ENCODE measurements at places on chromosomes 11 and 22. TPM values are rescaled to one million over a fixed set of nuclear protein-coding genes. Genes with fewer than 3 reads are reported as not detected.
A peak's percentile ranks its signal among the peaks of the same experiment; 100 is the strongest.

GRCh38 chr11:92212530-92212929 is 12.1 kb upstream of the FAT3 start:
- no peak overlapping the region for H3K4me3 ChIP-seq
- DNase-seq = no peak
- H3K36me3 ChIP-seq = no peaks in the 10 kb centered on the region
- H3K4me1 ChIP-seq = peaks cover 13% of the 10 kb centered on the region

GRCh38 chr11:101987370-101987769 is 59.9 kb upstream of the CFAP300 start:
- peak overlapping the region; percentile 80 for H3K27ac ChIP-seq
- H3K36me3 ChIP-seq = peaks cover 3% of the 10 kb centered on the region
- DNase-seq = no peak
- no peak overlapping the region for H3K4me3 ChIP-seq
- H3K4me1 ChIP-seq = peaks cover 9% of the 10 kb centered on the region
- H3K27me3 ChIP-seq = no peaks in the 10 kb centered on the region

The FGF19 gene
- not detected for total RNA-seq

- H3K36me3 ChIP-seq = no peaks in the 10 kb centered on the region
- DNase-seq = no peak
- no peak overlapping the region for H3K4me3 ChIP-seq
Observed at GRCh38 chr11:14105446-14105845, 142.9 kb downstream of the SPON1 start.

- H3K36me3 ChIP-seq = peaks cover 2% of the 10 kb centered on the region
- H3K4me1 ChIP-seq = peaks cover 72% of the 10 kb centered on the region
- DNase-seq = no peak
Observed at GRCh38 chr11:74138021-74138420, 32.8 kb downstream of the C2CD3 start.

DNA sequence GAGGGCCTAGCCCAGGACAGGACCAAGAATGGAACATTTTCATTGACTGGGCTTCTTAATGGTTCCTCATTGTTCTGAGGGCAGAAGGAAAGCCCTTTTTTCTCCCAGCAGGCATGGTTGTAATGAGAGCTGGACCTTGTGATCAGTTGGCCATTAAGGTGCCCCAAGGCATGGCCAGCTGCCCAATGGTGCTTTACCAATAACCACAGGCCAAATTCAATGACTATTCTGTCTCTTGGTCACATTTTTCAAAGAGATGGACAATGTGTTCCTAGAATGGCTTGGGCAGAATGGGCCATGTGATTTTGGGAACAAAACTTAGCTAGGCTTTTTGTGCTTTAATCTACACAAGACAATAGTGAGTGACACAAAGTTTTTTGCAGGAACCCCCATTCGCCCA is 7.3 kb downstream of the NAV2 start:
- peaks cover 42% of the 10 kb centered on the region for H3K4me1 ChIP-seq
- H3K27me3 ChIP-seq = peaks cover 4% of the 10 kb centered on the region
- no peaks in the 10 kb centered on the region for H3K36me3 ChIP-seq
- no peak overlapping the region for H3K27ac ChIP-seq
- no peak for DNase-seq

DNA sequence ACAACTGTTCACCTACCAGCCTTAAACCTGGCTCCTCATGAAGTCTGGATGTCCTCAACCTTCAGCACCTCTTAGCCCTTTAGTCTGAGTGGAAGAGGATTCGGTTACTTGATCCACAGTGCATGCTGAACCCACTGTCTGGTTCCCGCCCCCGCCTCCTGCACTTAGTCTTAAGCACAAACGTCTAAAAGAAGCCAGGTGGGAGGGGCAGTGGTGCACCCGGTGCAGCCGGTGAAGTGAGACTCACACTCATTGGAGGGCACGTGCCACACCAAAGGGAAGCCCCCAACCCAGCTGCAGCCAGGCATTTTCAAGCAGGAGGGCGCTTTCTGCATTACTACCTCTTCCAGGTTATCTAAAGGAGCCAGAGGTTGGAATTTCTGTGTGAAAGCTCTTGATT is 146.8 kb downstream of the COMMD9 start:
- peak overlapping the region; percentile 84 for H3K27ac ChIP-seq
- peaks cover 3% of the 10 kb centered on the region for H3K36me3 ChIP-seq
- DNase-seq = no peak
- no peaks in the 10 kb centered on the region for H3K27me3 ChIP-seq
- peaks cover 36% of the 10 kb centered on the region for H3K4me1 ChIP-seq

DNA sequence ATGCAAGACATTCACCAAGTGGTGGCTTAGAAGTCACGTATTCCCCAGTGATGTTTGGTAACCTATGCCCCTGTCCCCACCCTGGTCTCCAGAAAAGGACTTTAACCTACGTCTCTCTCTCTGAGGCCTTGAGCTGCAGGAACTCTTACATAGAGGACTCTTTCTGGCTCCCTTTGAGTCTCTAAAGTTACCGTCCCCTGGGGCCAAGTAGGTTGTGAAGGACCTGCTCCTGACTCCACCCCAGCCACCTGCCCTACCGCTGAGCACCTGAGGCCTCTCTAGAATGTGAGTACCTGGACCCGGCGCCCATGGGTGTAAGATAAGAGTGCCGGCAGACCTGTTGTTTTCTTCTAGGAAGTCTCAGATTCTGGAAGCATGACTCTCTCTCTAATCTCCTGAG is 95.4 kb downstream of the TIMP3 start:
- H3K36me3 ChIP-seq = no peaks in the 10 kb centered on the region
- H3K4me3 ChIP-seq = no peak overlapping the region
- peaks cover 12% of the 10 kb centered on the region for H3K27me3 ChIP-seq
- no peak for DNase-seq
- H3K27ac ChIP-seq = no peak overlapping the region

- peak; percentile 62 for DNase-seq
- H3K27me3 ChIP-seq = no peaks in the 10 kb centered on the region
- H3K36me3 ChIP-seq = no peaks in the 10 kb centered on the region
Observed at GRCh38 chr11:859394-860131, 16.9 kb downstream of the TSPAN4 start.

Data from mesothelial cell of epicardium (in vitro differentiated cells).